ENCODE measurements at places on chromosomes 4 and X. TPM values are rescaled to one million over a fixed set of nuclear protein-coding genes. Genes with fewer than 3 reads are reported as not detected.

The FGF13 gene
- total RNA-seq = not detected

The USP26 gene
- total RNA-seq = not detected

The XAGE2 gene
- not detected for total RNA-seq

The TMEM255A gene
- total RNA-seq = 0.87 TPM

The SSX4 gene
- not detected for total RNA-seq

The CNGA1 gene
- total RNA-seq = not detected

Data from Karpas-422 (cell line).